Right ventricle myocardium superior (tissue), 1 donor: ENCODE measurements at places on chromosomes 16 and 17.
A peak's percentile ranks its signal among the peaks of the same experiment; 100 is the strongest.

DNA sequence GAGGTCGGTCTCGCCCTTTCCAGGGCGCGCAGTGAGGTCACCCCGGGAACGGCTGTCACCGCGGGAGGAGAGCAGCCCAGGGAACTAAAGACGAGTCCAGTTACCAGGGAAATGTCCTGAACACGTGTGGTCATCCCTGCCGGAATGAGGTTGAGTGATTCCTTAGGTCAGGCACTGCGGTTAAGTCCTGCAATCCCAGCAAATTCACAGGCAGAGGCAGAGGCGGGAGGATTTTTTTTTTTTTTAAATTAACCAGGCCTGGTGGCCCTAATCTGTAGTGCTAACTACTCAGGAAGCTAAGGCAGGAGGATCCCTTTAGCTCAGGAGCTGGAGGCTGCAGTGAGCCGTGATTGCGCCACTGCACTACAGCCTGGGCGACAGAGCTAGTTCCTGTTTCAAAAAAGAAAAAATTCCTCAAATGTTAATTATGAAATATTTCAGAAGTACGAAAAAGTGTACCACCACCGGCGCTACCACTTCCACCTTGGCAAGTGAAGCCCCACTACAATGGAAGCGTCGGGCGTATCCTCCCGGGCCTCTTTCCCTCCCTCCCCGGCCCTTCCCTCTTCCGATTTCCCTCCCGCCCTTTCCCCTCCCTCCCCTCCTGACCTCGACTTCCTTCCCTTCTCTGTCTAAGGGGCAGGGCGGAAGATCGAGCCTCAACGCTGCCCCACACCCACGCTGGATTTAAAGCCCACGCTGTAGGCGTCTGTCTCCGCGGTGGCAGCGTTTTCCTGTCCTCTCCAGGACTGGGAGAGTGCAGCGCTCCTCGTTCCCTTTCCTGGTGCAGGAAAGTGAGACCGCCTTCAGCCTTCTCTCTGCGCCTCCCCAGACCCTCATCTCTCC lies 27.3 kb downstream of the SLFN11 start:
- DNase-seq, result peak; percentile 84

GRCh38 chr16:3171181-3171854 lies 16.7 kb upstream of the OR1F1 start:
- DNase-seq, result no peak

GRCh38 chr16:49054606-49055005 lies 227.0 kb downstream of the CBLN1 start:
- no peak for DNase-seq

DNA sequence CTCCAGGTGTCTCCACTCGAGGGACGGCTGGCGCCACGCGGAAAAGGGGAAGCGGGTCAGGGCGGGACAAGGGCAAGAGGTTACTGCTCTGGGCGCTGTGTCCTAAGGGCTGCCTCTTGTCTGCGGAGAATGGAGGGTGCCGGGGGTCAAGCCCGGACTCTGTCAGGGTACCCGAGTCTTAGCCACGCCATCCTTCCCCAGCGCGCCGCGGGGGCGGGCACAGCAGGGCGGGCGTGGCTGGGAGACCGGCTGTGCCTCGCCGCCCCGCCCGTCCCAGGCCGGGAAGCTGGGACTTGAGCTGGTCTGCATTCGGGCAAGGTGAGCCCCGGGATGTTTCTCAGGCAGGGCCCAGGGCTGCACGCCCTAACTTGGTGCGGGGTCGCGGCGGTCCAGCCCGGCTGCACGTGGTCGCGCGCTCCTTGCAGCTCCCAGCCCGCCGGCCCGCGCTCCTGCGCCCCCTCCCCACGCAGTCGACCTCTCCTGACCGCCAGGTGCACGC lies 6.2 kb upstream of the ACTG1 start:
- peak; percentile 76 for DNase-seq

- peak; percentile 55 for DNase-seq
Measured at GRCh38 chr17:42562388-42563142, 617 bp downstream of the COASY start.

GRCh38 chr17:78172249-78173051 lies 4.1 kb downstream of the SYNGR2 start:
- peak; percentile 79 for DNase-seq

- no peak for DNase-seq
Measured at GRCh38 chr16:27880287-27880686, 183.2 kb downstream of the GSG1L start.

- DNase-seq, result peak; percentile 61
Measured at GRCh38 chr16:67248401-67249177, at the start of gene SLC9A5. TSS of gene SLC9A5 (plus strand) at chr16:67248979. CDS start at chr16:67249015, 36 bp downstream.

- no peak for DNase-seq
Measured at GRCh38 chr17:28925912-28926365, 23.1 kb upstream of the DHRS13 start.

DNA sequence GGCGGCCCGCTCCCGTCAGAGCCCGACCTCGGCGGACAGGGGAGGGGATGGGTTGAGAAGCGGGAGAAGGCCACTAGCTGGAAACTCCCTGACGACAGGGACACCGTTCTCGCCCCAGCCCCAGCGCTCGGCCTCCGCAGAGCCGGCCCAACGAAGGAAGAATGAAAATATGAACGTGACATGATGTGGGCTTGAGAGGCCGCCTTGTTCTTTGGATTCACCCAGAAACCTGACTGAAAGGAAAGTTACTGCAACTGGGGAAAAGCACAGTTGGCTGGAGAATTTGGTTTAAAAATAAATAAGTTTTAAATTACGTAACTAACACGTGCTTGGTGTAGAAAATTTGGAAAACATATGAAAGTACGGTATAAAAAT lies 21.1 kb downstream of the NPTX1 start:
- no peak for DNase-seq

DNA sequence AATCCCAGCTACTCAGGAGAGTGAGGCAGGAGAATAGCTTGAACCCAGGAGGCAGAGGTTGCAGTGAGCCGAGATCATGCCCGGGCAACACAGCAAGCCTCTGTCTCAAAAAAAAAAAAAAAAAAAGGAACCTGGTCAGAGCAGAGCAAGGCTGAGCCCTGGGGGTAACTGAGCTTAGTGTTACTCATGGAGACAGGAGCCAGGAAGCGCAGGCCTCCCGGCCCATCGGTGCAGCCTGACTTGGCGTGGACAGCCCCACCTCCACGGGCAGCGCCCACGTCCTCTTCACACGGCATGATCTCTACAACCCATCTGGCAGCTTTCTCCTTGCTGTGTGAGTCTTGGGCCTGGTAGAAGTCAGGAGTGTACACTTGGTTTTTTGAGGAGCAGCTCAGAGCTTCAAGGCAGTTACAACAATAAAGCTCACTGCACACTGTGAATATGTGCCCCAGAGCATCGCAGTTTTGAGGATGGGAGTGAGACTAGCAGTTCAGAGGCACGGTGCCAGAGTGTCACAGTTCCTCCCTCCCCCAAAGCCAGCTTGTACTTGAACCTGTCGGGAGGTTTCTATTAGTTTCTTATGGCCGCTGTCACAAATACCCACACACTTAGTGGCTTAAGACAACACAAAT lies 129.9 kb downstream of the RAP1GAP2 start:
- DNase-seq, result no peak

DNA sequence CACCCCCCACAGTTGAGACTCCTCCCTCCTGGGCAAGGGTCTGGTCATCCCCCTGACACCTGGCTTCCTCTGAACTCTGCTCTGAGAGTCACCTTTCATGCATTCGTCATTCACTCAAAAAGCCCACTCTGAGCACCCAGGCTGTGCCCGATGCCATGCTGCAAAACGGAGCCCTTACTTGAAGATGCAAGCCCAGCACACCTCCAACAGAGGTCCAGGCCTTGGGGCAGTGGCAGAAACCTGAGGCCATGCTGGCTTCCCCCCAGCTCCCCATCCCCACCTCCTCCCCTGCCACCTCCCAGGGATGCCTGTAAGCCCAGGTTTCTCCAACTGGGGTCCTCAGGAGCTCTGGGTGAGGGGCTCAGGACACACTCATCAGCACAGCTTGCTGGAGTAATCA lies 67.7 kb upstream of the TNRC6C start:
- DNase-seq, result no peak

GRCh38 chr16:20611350-20611902 lies 35.3 kb upstream of the ACSM2B start:
- DNase-seq, result peak; percentile 69

GRCh38 chr16:57938936-57939871 lies 31.7 kb downstream of the CNGB1 start:
- DNase-seq, result peak; percentile 88

DNA sequence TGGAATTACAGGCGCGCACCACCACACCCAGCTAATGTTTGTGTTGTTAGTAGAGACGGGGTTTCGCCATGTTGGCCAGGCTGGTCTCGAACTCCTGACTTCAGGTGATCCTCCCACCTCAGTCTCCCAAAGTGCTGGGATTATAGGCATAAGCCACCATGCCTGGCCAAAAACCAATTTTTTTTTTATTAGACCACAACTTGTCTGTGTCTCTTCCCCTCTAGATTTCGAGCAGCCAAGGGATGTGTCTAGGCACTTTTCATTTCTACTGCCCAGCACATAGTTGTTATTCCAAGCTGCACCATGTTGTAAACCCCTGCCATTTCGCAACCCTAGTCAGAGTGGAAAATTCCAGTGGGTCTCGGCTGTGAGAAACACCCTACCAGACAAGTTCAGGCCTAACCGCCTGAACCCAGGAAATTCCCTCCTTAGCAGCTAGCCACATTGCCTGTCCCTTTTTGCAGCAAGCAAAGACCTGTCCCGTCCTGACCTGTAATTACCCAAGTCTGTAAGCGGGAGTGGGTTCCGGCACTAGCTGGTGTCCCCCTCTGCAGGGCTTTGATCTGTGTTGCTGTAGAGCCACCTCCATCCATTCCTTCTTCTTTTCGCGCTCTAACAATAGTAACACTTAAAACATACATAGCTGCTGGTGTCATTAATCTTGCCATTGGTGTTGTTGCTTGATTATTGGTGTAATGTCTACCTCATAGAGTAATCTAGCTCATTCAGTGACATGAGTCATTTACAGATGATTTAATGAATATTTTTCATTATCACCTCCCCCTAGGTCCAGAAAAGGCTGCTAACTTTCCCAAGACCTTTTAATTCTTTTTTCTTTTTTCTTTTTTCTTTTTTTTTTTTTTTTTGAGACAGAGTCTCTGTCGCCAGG lies 77.3 kb upstream of the ATF7IP2 start:
- DNase-seq, result no peak

- DNase-seq, result no peak
Measured at GRCh38 chr16:22195445-22195694, 10.7 kb upstream of the EEF2K start.

DNA sequence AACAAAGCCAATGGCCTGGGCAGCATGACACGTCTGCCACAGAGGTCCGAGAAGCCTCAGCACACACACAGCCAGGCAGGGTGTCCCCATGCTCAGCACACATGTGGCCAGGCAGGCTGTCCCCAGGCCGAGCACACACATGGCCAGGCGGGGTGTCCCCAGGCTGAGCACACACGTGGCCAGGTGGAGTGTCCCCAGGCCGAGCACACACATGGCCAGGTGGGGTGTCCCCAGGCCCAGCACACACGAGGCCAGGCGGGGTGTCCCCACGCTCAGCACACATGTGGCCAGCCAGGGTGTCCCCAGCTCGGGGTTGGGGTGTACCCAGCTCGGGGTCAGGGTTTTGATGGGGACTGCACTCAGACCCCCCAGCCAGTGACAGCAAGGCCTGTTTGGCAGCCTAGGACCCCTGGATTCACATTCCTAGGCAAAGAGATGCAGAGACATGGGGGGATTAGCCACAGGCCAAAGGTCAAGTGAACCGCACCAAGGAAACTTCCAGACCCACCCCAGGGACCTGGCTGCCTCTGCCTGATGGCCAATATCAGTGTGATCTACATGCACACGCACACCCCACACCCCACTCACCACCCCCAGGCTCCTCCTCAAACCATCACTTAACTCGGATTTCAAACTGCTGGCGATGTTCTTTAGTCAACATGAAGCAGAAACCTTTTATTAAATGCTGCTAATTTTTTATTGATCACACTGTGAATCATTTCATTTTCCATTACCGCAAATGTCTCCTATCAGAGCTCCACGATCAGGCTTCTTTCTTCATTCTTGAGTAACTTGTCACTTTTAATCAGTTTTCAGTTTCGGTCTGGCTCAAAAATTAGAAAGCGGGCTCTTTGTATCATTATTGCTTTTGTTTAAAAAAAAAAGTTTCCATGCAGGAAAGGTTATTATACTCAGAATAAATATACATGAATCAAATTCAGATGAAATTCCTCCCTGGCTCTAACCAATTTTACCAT lies 111.4 kb downstream of the ZNF423 start:
- no peak for DNase-seq

GRCh38 chr17:71511266-71511995 lies 609.4 kb upstream of the SOX9 start:
- no peak for DNase-seq

DNA sequence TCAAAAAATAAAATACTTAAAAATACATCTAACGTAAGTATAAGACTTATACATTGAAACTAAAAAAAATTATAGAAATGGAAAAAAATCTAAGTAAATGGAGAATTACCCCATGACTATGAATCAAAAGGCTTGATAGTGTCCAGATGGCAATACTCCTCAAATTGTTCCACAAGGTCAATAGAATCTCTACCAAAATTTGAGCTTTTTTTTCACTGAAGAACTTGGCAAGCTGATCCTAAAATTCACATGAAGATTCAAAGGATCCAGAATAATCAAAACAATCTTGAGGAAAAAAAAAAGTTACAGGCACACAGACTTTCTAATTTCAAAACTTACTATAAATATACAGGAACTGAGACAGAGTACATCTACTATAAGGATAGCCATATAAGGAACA lies 448.4 kb upstream of the CDH11 start:
- DNase-seq, result no peak

DNA sequence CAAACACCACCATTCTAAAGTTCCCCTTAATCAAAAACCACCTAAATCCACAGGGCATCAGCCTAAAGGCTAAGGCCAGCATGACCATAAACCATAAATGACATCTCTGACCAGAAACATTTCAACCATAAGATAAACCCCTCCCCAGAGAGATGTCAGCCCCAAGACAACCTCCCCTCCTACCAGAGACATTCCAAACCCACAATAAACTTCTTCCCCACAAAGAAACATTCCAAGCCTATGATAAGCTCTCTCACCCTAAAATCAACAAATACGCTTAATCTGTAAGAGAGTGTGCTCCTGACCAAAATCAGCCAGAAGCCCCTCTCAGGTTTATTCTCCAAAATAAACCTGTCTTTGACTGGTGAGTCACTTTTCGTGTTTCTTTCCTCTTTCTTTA lies 54.8 kb downstream of the SLFN5 start:
- no peak for DNase-seq

- peak; percentile 79 for DNase-seq
Measured at GRCh38 chr16:49664221-49665215, 191.4 kb downstream of the ZNF423 start.
